ENCODE measurements at places on chromosomes 1 and 21. TPM values are rescaled to one million over a fixed set of nuclear protein-coding genes. Genes with fewer than 3 reads are reported as not detected.

PKLR gene
- polyA plus RNA-seq = not detected

GRCh38 chr1:151574575-151575529 is 34.7 kb downstream of the TUFT1 start:
- DNase-seq = no peak
- H3K27ac ChIP-seq = no peak overlapping the region
- H3K4me3 ChIP-seq = no peak overlapping the region
- H3K36me3 ChIP-seq = no peaks in the 10 kb centered on the region
- H3K4me1 ChIP-seq = peaks cover under 1% of the 10 kb centered on the region

DNA sequence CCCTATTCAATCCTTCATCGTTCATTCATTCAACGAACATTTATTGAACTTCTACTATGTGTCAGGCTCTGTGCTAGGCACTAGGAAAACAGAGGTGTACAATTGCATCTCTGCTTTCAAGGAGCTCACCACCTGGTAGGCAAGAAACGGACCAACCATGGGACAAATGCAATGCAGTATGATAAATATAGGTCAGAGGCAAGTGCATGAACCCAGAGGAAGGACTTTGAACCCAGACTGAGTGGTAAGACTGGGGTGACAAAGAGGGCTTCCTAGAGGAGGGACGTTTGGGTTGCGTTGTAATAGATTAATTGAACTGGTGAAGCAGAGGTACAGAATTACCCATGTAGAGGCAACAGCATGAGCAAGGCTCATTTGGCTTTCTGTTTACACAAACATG is 16.4 kb downstream of the CD2 start:
- peaks cover 26% of the 10 kb centered on the region for H3K36me3 ChIP-seq
- peaks cover 77% of the 10 kb centered on the region for H3K4me1 ChIP-seq
- no peak overlapping the region for H3K4me3 ChIP-seq
- H3K27me3 ChIP-seq = no peaks in the 10 kb centered on the region

- H3K27me3 ChIP-seq = no peaks in the 10 kb centered on the region
- H3K36me3 ChIP-seq = no peaks in the 10 kb centered on the region
- H3K27ac ChIP-seq = no peak overlapping the region
- no peak for DNase-seq
- H3K4me3 ChIP-seq = no peak overlapping the region
- no peaks in the 10 kb centered on the region for H3K4me1 ChIP-seq
Observed at GRCh38 chr1:230356869-230357794, 69.0 kb downstream of the PGBD5 start.

DNA sequence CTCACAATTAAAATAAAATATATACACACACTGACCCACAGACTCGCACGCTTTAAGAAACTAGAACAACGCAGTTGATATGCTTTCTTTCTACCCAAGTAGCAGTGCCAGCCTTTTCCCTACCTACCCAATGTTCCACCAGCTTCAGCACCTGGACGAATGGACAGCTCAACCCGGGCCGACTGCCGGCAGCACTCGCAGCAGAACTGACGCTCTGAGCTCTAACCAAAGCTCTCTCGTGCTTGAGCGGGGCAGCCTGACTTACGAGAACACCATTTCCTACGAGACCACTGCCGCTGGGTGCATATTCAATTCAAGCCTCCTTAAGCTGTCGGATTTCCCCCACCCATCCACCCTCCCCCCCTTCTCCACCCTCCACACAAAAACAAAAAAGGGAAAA is 127.4 kb upstream of the DPYD start:
- H3K4me1 ChIP-seq = peaks cover 38% of the 10 kb centered on the region
- no peak overlapping the region for H3K4me3 ChIP-seq
- H3K36me3 ChIP-seq = no peaks in the 10 kb centered on the region
- H3K27ac ChIP-seq = no peak overlapping the region
- peak; percentile 70 for DNase-seq

DNA sequence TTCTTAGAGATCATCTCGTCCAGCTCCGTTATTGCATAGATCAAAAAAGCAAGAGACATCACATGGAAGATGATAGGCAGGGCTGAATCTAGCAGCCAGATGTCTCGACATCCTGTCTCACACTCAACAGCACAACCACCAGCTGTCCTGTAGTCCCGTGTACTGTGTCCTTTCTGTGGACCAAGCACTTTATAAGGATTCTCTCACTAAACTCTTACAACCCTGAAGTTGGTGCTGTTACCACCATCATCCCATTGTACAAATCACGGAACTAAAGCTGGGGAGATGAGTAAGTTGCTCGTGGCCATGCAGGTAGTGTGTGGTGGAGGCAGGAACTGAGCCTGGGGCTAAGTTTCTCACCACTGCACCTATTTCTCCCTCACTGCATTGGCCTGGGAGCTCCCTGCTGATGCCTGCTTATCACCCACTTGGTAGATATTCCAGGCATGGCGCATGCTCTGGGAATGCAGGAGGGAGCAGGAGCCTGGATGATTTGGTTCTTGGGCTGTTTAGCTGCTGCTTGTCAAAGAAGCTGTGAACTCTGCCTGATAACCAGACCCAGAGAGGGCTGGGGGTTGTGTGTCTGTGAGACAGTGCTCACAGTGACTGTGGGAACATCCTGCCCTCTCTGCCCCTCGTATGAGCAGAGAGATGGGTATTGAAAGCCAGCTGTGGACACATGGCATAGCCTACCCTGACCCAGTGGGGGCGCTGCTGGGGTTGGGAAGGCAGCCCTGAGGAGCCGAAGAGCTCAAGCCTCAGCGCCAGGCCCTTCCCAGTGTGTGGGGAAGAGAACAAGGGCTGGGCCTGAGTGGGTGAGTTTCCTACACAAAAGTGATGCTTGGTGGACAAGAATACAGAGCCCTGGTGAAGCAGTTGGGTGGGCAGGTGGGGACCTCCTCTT is 13.6 kb downstream of the PPFIA4 start:
- H3K4me1 ChIP-seq = no peaks in the 10 kb centered on the region
- no peaks in the 10 kb centered on the region for H3K36me3 ChIP-seq
- no peak for DNase-seq
- H3K27ac ChIP-seq = no peak overlapping the region
- no peaks in the 10 kb centered on the region for H3K27me3 ChIP-seq

DNA sequence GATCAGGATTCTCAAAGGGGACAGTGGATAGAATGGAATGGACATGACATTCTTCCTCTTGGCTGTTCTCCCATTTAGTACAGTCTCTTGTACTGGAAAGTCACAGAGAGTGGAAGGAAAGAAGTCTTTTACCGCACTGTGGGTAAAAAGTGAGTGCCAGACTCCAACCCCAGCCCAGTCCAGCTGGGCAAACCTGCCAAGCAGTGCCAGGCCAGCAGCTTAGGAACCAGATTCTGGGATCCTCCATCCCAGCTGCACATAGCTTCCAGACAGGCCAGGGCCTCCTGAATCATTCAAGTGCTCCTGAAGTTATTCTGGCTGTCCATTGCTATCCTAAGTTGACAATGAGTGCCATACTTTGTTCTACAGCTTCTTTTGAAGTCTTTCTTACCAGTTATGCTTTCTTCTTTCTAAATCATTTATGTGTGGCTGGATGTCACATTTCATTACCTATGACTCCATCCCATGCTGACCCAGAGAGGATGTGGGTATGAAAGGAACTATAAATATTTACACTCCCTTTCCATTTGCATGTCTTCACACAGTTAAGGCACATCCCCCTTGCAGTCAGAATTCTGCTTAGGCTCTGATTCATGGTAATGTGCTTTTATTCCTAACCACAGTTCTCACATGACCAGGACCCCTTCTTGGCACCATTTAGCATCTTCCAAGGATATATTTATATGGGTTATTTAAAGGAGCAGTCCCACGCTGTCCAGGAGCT is 88.9 kb downstream of the AK5 start:
- no peaks in the 10 kb centered on the region for H3K36me3 ChIP-seq
- no peaks in the 10 kb centered on the region for H3K27me3 ChIP-seq
- no peak overlapping the region for H3K4me3 ChIP-seq
- peaks cover 10% of the 10 kb centered on the region for H3K4me1 ChIP-seq
- H3K27ac ChIP-seq = no peak overlapping the region
- DNase-seq = no peak

DNA sequence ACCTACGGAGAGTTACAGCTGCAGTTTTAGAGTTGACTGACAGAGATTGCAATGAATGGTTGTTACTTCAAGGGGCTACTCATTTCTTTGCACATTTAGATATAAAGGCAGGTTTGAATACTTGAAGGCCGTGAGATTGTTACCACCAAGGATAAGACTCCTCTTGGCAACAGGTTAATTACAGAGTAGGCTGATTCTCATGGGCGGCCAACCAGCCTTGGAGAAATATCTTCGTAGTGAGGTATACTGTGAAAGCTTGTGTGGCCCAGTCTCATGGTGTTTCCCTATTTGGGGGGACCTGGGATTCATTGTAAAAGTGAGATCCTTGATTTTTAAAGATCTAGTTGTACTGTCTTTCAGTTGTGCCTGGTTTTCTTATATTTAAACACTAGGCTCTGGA is 103.2 kb upstream of the OLFM3 start:
- no peaks in the 10 kb centered on the region for H3K27me3 ChIP-seq
- no peak overlapping the region for H3K27ac ChIP-seq
- H3K4me3 ChIP-seq = no peak overlapping the region
- no peaks in the 10 kb centered on the region for H3K36me3 ChIP-seq

DNA sequence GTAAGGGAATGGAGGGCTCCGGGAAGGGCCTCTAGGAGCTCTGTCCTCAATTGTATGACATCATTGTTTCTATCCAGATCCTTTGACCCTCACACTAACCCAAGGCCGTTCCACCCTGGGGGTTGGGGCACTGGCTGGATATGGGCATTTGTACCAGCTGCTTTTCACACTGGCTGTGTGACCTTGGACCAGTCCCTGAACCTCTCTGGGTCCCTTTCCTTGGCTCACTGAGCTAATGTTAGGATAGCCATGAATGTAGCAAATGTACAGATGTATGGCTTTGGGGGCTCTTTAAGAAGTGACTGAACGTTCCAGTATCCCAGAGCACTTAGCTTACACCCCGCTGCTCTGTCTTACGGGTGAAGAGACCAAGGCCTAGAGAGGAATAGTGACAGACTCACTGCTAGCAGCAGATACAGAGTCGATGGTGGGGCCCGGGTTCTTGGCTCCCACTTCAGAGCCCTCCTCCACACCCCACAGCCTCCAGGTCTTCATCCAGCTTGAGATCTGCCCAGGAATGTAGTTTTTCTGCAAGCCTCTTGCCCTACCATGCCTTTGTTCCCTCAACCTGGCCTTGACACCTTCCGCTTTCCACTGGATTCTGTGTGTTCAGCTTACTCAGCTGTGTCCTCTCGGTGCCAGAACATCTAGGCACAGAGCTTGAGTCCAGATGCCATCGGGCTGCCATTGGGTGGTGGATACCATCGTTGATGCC is 14.6 kb upstream of the UBL4B start:
- H3K27me3 ChIP-seq = no peaks in the 10 kb centered on the region
- no peak for DNase-seq
- H3K36me3 ChIP-seq = no peaks in the 10 kb centered on the region
- no peak overlapping the region for H3K27ac ChIP-seq
- H3K4me3 ChIP-seq = no peak overlapping the region

GRCh38 chr1:7420098-7420445 is 351.0 kb upstream of the VAMP3 start:
- no peak overlapping the region for H3K4me3 ChIP-seq
- no peak overlapping the region for H3K27ac ChIP-seq
- H3K36me3 ChIP-seq = no peaks in the 10 kb centered on the region
- no peak for DNase-seq

DNA sequence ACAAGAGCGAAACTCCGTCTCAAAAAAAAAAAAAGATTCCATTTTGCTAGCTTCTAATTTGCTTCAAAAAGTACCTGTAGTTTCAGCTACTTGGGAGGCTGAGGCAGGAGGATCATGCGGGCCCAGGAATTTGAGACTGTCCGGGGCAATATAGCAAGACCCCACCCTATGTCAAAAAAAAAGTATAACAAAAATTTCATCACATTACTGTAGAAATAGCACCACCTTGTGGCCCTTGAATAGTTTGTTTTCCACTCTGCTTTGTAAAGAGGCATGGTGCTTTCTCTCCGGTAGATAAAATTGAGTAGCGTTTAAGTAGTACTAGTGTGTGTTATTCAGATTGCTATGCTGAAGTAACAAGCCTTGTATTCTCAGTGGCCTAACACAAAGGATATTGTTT is 18.2 kb upstream of the MSTO1 start:
- no peaks in the 10 kb centered on the region for H3K36me3 ChIP-seq
- no peak overlapping the region for H3K4me3 ChIP-seq
- H3K4me1 ChIP-seq = no peaks in the 10 kb centered on the region
- H3K27me3 ChIP-seq = no peaks in the 10 kb centered on the region
- H3K27ac ChIP-seq = no peak overlapping the region
